ENCODE measurements at places on chromosomes 3 and 15.

DNA sequence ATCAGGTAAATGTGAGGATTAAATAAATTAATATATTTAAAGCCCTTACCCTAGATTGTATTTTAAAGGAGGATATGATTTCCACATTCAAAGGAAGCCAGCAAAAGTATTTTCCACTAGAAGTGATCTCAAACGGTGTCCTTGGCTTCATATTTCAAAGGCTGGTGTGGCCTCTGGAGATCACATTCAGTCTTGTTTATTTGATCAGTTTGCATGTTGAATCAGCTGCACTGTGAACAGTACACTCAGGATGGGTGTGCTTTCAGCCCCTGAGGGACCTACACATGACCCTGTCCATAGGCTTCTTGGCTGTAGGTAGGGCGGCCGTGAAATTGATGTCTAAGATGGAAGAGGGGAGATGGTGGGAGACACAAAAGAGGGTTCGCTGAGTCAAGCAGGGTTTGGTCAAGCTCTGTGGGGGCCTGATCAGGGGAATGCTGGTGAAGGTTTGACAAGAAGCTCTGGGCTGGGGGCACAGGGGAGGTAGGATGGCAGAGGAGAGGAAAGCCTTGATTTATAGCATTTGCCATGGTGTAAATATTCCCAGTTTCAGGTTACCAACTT lies 21.9 kb downstream of the CYP8B1 start:
- DNase-seq = no peak

DNA sequence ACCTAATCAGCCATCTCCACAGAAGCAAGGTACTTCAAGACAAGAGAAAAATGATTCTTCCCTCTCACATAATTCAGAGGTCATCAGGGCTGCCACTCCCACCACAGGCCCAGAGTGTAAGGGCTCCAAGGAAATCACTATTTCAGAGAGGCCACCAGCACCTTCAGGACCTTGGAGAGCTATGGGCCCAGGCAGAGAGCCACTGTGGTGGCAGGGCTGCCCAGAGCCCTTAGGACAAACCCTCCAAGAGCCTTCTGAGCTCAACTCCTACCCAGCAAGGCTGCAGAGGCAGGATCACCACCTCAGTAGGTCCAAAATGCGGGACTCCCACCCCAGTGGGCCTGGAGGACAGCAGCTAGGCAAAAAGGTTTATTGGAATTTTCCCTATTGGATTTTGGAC lies 17.9 kb upstream of the FAN1 start:
- no peak for DNase-seq

- no peak for DNase-seq
Measured at GRCh38 chr3:47096959-47097358, 67.0 kb downstream of the SETD2 start.

DNA sequence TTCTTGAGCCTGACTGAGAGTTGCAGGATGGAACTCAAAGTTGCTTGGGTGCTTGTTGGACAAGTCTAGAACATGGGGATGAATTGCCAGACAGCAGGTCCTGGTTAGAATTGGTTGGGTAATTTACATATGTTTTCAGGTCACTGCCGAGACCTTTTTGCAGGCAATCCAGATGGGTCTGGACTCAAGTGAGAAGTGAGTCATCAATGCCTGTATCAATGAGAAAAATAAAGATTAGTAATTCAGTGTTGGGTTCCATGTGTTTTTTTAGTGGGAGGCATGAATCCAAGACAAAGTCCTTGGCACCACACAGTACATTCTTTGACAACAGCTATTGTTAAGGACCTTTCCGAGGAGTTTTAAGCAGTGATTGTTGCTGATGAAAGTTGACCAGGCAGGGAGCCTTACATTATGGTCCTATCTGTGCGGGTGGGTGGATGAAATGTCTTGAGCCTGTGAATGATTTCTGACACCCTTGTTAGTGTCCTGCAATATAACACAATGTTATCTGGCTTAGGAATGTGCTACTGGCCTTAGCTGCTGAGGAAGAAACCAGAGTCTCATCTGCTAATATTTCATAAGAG lies 77.7 kb downstream of the CRYGS start:
- DNase-seq = no peak

DNA sequence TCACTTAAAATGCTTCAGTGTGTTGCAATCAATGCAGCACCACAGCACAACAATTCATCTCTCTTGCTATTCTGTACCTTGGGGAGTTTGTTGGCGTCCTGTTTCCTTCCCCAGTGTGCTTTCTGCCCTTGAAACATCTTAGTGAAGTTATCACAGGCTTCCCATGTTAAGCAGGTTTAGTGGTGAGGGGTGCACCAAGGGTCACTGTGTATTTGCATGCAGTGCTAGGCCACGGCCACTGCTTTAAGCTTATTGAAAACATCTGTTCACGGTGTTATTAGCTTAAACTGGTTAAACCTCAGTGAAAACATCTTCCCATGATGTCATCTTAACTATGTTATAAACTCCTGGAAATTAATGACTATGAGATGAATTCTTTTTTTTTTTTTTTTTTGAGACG lies 217.3 kb upstream of the GOLIM4 start:
- no peak for DNase-seq

Data from effector CD4-positive, alpha-beta T cell (primary cell).